T-cell (primary cell): ENCODE measurements at places on chromosomes 3 and 15.

GRCh38 chr3:166481340-166481739 lies 644.1 kb upstream of the BCHE start:
- no peaks in the 10 kb centered on the region for H3K4me1 ChIP-seq
- H3K27me3 ChIP-seq, result no peaks in the 10 kb centered on the region
- no peak overlapping the region for H3K27ac ChIP-seq
- H3K4me3 ChIP-seq, result no peak overlapping the region
- H3K36me3 ChIP-seq, result no peaks in the 10 kb centered on the region
- no peak for DNase-seq

- no peak overlapping the region for H3K27ac ChIP-seq
- no peak for DNase-seq
- no peaks in the 10 kb centered on the region for H3K4me1 ChIP-seq
- no peak overlapping the region for H3K4me3 ChIP-seq
- H3K27me3 ChIP-seq, result no peaks in the 10 kb centered on the region
- no peaks in the 10 kb centered on the region for H3K36me3 ChIP-seq
These were observed 724.9 kb upstream of the ARRDC4 start for GRCh38 chr15:97235611-97235985.

GRCh38 chr3:104275199-104275598 lies 1091.5 kb upstream of the ALCAM start:
- no peaks in the 10 kb centered on the region for H3K36me3 ChIP-seq
- no peaks in the 10 kb centered on the region for H3K27me3 ChIP-seq
- no peak for DNase-seq
- no peaks in the 10 kb centered on the region for H3K4me1 ChIP-seq
- H3K4me3 ChIP-seq, result no peak overlapping the region
- no peak overlapping the region for H3K27ac ChIP-seq

- H3K36me3 ChIP-seq, result peaks cover 37% of the 10 kb centered on the region
- peak; percentile 18 for DNase-seq
- H3K4me1 ChIP-seq, result peaks cover 60% of the 10 kb centered on the region
- H3K4me3 ChIP-seq, result peak overlapping the region; percentile 22
- peak overlapping the region; percentile 80 for H3K27ac ChIP-seq
- no peaks in the 10 kb centered on the region for H3K27me3 ChIP-seq
These were observed 10.2 kb downstream of the EDEM1 start for GRCh38 chr3:5197470-5198312.

- no peaks in the 10 kb centered on the region for H3K36me3 ChIP-seq
- no peak for DNase-seq
- H3K4me3 ChIP-seq, result no peak overlapping the region
These were observed 45.9 kb upstream of the SEC61A1 start for GRCh38 chr3:128006061-128007032.

GRCh38 chr3:129502641-129503408 lies 25.6 kb upstream of the RHO start:
- no peaks in the 10 kb centered on the region for H3K4me1 ChIP-seq
- H3K27me3 ChIP-seq, result no peaks in the 10 kb centered on the region
- peaks cover 7% of the 10 kb centered on the region for H3K36me3 ChIP-seq
- no peak overlapping the region for H3K4me3 ChIP-seq
- no peak for DNase-seq

- no peak for DNase-seq
- no peaks in the 10 kb centered on the region for H3K4me1 ChIP-seq
- no peak overlapping the region for H3K27ac ChIP-seq
These were observed 41.8 kb downstream of the MUC20 start for GRCh38 chr3:195762611-195763010.

GRCh38 chr3:31635545-31635944 lies 102.8 kb downstream of the STT3B start:
- H3K4me1 ChIP-seq, result peaks cover 14% of the 10 kb centered on the region
- no peaks in the 10 kb centered on the region for H3K27me3 ChIP-seq
- peaks cover 18% of the 10 kb centered on the region for H3K36me3 ChIP-seq
- no peak overlapping the region for H3K4me3 ChIP-seq

DNA sequence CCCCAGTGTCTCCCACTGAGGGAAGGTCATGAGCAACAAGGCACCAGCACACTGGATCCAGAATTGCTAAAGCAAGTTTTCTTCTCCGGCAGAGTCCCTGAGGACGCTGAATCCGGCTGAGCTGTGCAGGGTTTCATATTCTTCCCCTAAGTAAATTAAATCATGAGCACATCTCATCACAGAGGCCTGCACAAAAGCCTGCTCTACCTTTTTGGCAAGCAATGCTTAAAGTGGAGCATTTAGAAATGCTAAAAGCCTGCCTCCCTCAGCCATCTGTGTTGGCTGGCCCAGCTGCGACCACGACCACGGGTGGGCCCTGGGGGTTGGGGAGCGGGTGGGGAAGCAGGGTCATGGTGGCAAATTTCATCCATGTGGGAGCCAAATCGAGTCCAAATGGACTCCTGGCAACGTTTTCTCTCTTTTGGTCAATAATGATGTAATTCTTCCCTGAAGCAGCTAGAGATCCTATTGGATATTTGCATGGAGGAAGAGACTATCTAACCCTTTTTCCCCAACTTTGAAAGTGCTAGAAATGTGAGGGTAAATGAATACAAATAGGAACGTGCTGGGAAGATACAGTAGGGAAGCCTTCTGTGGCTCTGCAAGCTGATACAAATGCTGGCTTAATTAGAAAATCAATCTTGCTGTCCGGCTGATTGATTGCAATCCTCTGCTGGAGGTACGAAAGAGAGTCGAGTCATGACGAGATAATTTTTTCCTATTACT lies 532.8 kb upstream of the TBL1XR1 start:
- no peak for DNase-seq
- H3K4me3 ChIP-seq, result no peak overlapping the region
- H3K27me3 ChIP-seq, result no peaks in the 10 kb centered on the region
- H3K4me1 ChIP-seq, result no peaks in the 10 kb centered on the region

DNA sequence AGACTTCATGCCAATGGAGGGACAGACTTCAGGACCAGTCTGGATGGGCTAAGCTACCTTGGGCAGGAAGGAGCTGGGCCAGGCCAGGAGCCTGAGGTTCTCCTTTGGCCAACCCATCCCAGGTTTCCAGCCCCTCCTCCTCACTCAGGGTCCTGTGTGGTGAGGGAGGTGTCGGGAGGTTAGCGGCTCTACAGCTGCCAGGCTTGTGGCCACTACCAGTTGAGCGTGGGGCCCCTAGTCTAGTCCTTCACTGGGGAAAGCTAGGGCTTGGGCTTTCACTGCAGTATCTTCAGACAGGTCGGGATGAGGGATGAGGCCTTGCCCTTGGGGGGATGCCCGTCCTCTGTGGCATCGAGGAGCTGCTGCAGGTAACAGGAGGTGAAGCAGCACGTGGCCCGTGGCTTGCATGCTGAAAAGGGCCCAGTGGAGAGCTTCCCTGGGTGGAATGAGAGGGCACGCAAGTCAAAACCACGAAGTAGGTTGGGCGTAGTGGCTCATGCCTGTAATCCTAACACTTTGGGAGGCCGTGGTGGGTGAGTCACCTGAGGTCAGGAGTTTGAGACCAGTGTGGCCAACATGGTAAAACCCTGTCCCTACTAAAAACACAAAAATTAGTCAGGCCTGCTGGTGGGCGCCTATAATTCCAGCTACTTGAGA lies 8.5 kb upstream of the FANCD2 start:
- H3K27ac ChIP-seq, result no peak overlapping the region
- no peak overlapping the region for H3K4me3 ChIP-seq
- H3K4me1 ChIP-seq, result no peaks in the 10 kb centered on the region
- no peaks in the 10 kb centered on the region for H3K27me3 ChIP-seq

DNA sequence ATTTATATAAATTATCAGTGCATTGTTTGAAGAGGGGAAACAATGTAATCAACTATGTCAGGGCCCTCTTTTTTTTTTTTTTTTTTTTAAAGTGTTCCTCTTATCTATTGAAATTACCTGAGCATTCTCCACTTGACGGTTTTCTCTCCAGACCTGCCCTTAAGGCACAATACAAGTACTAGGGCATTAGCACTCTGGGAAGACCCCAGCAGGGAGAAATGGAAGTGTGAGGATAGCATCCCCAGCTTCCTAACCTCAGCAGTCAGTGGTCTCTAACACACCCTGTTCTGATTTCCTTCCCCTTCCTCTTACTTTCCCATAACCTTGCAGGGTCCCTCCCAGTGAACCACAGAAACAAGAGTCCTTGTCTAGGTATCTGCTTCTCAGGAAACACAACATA lies 458.3 kb upstream of the ARL6 start:
- H3K36me3 ChIP-seq, result no peaks in the 10 kb centered on the region
- no peak overlapping the region for H3K4me3 ChIP-seq
- no peak for DNase-seq
- no peaks in the 10 kb centered on the region for H3K4me1 ChIP-seq

DNA sequence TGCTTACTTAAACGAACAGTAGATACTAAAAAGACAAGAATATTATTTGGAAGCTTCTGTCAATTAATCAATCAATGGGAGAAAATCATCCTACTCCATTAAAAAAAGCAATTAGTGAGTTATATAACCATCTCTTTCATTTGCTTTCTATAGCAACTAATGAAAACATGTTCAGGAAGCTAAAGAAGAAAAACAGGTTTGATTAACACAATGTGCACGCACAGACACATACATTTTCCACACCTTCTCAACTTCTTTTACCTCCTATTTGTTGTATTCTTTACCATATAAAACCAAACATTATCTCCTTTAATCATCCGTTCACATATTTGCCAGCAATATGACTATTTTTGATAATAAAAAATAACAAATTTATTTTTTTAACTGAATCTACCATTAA lies 111.3 kb downstream of the GBE1 start:
- H3K36me3 ChIP-seq, result no peaks in the 10 kb centered on the region
- DNase-seq, result no peak
- no peaks in the 10 kb centered on the region for H3K4me1 ChIP-seq
- H3K27me3 ChIP-seq, result no peaks in the 10 kb centered on the region
- no peak overlapping the region for H3K4me3 ChIP-seq

DNA sequence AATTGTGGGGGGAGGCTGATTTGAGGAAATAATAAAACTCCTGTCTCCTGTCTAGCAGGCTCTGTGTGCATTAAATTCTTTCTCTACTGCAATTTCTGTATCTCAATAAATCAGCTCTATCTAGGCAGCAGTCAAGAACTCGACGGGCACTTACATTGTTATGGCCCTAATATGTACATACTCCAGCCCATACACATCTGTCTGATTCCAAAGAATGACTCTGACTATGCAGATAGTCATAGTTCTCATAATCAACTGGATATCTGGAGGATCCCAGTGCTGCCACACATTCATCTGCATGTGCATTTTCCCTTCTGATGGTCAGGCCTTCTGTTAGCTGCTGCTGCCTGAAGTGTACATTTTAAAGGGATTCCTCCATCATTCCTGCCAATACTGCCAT lies 114.6 kb downstream of the GABRB3 start:
- H3K4me3 ChIP-seq, result no peak overlapping the region
- H3K27me3 ChIP-seq, result no peaks in the 10 kb centered on the region
- no peak for DNase-seq

DNA sequence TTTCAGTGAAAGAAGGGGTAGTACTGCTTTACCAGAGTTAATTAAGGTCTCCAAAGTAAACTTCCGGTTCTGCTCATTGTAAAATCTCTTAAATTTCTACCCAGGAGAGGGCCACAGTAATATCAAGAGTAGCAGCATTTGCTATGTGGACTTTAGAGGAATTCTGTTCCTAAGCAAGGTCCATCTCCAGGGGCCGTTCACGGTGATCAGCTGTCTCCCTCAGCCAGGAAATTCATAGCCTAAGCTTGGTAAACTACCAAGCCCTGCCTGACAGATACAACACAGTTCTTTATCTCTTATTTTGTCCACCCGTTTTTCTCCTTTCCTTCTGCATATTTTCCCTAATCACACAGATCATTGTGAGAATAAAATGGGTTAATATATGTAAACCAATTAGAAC lies 2.3 kb downstream of the DUT start:
- DNase-seq, result no peak
- peaks cover 24% of the 10 kb centered on the region for H3K36me3 ChIP-seq
- no peak overlapping the region for H3K27ac ChIP-seq
- H3K27me3 ChIP-seq, result no peaks in the 10 kb centered on the region
- peaks cover 8% of the 10 kb centered on the region for H3K4me1 ChIP-seq
- H3K4me3 ChIP-seq, result no peak overlapping the region

GRCh38 chr15:92682741-92683510 lies 27.4 kb upstream of the FAM174B start:
- H3K27ac ChIP-seq, result no peak overlapping the region
- H3K27me3 ChIP-seq, result no peaks in the 10 kb centered on the region
- no peaks in the 10 kb centered on the region for H3K4me1 ChIP-seq
- no peaks in the 10 kb centered on the region for H3K36me3 ChIP-seq
- no peak overlapping the region for H3K4me3 ChIP-seq
- DNase-seq, result no peak

DNA sequence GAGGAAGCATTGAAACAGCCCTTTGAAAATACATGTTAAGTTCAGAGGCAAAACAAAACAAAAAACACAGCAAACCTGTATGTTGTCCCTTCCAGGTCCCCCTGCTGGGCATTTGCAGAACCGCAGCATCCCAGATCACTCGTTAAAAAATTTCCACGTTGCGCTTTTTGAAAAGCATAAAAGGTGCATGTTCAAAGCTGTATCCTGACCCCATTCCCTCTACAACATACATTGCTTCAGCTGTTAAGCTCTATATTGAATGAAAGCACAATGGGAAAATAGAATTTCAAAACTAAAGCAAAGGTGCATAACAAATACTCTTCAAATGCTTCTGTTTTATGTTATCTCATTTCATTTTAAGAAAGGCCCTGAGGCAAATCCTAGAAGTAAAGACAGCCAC lies 328.3 kb downstream of the THSD4 start:
- no peak overlapping the region for H3K4me3 ChIP-seq
- H3K27ac ChIP-seq, result no peak overlapping the region
- peak; percentile 9 for DNase-seq
- no peaks in the 10 kb centered on the region for H3K4me1 ChIP-seq

- no peak overlapping the region for H3K27ac ChIP-seq
- H3K4me1 ChIP-seq, result no peaks in the 10 kb centered on the region
- no peaks in the 10 kb centered on the region for H3K36me3 ChIP-seq
- no peak overlapping the region for H3K4me3 ChIP-seq
- DNase-seq, result no peak
- H3K27me3 ChIP-seq, result no peaks in the 10 kb centered on the region
These were observed 60.5 kb downstream of the GABRB3 start for GRCh38 chr15:26712335-26712734.

- H3K27me3 ChIP-seq, result no peaks in the 10 kb centered on the region
- H3K27ac ChIP-seq, result no peak overlapping the region
- no peak overlapping the region for H3K4me3 ChIP-seq
- H3K36me3 ChIP-seq, result peaks cover 5% of the 10 kb centered on the region
- H3K4me1 ChIP-seq, result no peaks in the 10 kb centered on the region
These were observed 25.6 kb downstream of the HACD2 start for GRCh38 chr3:123559040-123559861.
